ENCODE measurements at places on chromosomes 1 and 21. TPM values are rescaled to one million over a fixed set of nuclear protein-coding genes. Genes with fewer than 3 reads are reported as not detected.
A peak's percentile ranks its signal among the peaks of the same experiment; 100 is the strongest.

- DNase-seq = no peak
Measured at GRCh38 chr1:92862605-92863004, 30.8 kb downstream of the RPL5 start.

DNA sequence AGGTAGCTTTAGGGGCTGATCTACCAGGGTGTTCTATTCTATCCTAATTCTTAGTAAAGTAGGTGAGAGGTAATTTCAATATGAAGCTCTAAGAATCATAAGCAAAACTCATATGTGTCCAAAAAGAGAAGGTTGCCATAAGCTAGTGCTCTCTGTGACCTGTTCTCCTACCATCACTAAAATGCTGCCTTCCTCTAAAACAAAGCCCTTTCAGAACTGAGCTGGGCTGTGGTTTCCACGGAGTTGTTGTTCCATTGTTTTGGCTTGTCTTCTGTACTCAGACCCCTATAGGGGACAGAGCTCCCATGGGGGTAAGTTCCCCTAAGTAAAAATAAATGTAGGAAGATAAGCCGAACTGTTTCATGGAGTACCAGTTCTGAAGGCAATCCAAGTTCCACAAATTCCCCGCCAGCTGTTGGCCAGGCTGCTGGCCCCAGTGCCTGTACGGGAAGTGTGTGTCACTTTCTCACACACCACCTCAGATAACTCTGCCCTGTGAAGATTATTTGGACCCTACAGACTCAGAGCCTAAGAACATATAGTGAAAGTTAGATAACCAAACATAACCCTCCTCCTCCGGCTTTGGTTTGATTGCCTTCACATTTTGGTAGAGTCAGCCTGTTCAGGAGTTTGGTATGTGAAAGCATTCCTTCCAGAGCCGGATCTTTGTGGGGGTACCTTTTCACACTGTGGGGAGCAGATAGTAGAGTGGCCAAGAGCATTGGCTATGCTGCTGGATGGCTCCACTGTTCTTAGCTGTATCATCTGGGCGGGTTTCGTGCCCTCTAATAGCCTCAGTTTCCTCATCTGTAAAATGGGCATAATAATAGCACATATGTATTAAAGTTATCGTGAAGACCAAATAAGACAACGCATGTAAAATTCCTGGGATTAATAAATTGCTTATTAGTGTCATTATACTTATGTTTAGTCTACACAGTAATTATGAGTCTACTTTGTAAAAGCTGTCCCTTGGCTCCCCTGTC lies 10.8 kb downstream of the DPT start:
- no peak for DNase-seq

DNA sequence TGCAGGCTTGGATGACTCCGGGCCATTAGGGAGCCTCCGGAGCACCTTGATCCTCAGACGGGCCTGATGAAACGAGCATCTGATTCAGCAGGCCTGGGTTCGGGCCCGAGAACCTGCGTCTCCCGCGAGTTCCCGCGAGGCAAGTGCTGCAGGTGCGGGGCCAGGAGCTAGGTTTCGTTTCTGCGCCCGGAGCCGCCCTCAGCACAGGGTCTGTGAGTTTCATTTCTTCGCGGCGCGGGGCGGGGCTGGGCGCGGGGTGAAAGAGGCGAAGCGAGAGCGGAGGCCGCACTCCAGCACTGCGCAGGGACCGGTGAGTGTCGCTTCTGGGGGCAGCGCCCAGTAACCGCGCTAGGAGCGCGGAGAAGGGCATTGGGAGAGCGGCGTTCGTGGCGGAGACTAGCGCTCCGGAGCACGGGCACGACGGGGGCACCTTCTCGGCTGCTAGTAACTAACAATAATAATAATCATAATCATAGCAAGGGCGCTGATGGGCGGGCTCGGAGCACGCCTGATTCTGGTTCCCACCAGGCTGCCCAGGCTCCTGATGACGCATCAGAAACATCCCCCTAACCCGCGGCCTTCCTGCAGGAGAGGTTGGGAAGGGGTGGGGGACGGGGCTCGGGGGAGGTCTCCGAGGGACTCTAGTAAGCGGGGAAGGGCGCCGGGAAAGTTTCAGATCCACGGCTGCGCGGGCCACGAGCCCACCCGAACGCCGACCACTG lies at the start of gene MX1:
Gene MX1 (plus strand): TSS at position 286 of the 722 bp plus-strand sequence. CDS start 5,832 bp downstream, outside the sequence.
- DNase-seq = peak; percentile 84

- DNase-seq = no peak
Measured at GRCh38 chr1:150003801-150004200, 6.7 kb downstream of the OTUD7B start.

DNA sequence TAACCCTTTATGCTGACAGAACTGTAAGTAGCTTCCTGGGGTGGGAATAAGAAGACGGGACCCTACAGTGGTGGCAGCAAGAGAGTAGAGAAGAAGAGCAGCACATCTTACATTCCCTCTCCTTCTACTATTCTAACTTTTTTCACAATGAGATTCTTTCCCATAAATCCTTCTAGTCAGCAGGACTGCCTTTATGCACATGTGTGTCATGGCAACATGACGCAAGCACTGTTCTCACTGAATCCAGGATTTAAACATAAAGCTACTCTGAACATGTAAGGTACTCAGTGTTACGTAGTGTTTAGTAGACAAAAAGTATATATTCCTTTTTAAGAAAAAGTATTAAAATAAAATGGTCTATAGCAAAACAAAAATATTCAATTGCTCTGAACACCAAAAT lies 309.7 kb upstream of the LYPLAL1 start:
- DNase-seq = no peak

DNA sequence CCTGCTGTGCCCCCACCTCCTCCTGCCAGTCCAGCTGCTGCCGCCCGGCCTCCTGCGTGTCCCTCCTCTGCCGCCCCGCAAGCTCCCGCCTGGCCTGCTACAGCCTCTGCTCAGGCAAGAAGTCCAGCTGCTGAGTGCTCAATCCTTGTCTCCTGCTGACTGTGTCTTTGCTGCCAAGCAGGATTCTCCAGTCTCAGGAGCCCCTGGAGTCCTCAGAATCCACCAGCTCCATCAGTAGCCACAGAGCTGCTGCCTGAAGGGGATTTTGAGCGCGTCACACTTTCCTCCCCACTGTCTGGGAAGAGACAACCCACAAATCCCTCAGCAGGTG lies 973 bp downstream of the KRTAP10-11 start:
- no peak for DNase-seq

- no peak for DNase-seq
Measured at GRCh38 chr1:94656967-94657366, 115.4 kb upstream of the F3 start.

DNA sequence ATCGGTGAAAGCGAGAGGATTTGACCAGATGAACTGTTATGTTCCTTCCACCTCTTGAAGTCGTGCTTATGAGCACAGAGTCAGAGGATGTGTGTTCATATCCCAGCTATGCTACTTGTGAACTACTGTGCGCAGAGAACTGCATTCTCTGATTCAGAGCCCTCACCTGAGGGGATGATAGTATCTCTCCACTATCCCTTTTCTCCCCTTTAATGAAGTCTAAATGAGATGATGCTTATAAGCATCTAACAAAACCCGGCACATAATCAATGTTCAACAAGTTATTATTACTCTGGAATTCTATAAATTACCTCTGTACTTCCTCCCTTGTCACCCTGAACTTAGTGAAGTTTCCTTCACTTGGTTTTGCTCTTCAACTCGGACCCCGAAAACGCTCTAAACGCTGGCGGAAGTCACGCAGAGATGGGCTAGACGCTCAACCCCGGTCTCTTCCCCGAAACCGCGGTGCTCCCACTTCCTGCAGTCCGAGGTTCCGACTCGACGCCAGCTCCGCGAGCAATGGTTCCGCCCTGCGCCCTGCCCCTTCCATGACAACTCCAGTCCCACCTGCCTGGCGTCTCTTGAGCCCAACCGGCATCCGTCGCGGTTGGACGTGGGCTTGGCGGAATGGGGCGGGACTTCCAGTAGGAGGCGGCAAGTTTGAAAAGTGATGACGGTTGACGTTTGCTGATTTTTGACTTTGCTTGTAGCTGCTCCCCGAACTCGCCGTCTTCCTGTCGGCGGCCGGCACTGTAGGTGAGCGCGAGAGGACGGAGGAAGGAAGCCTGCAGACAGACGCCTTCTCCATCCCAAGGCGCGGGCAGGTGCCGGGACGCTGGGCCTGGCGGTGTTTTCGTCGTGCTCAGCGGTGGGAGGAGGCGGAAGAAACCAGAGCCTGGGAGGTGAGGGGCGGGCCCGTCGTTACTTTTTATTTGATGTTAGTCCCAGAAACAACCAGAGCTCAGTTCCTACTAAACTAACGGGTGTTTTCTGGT lies at the start of gene NUF2:
Gene NUF2 (plus strand): TSS at position 644 of the 995 bp plus-strand sequence. CDS start 4,098 bp downstream, outside the sequence.
- peak; percentile 97 for DNase-seq

DNA sequence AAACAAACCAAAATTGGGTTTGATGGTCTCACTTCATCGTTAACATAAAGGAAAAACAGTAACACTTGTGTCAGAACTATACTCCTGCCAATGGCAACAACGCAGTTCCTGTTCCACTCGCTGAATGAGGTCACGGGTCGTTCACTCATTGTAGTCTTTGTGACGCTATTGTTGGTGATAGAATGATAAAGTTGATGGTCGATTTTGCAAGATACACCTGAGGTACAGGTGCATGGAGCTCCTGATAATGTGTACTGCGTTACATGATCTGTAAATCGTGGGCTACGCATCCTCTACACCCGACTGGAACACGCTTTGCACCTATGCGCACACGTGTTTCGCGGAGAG lies 391 bp upstream of the CENPS start:
- no peak for DNase-seq

DNA sequence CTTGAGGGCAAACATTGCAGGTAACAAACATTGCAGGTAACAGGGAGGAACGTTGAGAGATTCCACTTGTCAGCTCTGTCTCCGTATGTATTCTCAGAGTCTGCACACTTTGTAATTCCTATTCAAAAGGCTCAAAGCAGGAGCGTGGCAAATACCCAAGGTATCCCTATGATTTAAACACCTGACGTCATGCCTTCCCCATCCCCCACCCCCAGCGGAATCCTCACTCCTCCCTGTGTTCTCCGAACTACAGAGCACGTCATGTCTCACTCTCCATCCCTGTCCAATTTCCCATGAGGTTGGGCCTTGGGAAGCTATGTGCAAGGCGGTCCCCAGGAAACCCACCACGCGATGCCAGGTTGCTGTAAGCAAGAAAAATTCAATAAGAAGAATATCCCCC lies 2.8 kb upstream of the LRRC38 start:
- no peak for DNase-seq

- peak; percentile 34 for DNase-seq
Measured at GRCh38 chr1:9882296-9882944, 27.6 kb downstream of the CTNNBIP1 start.

- DNase-seq = no peak
Measured at GRCh38 chr21:42153746-42154145, 65.2 kb upstream of the ABCG1 start.

GRCh38 chr1:163231385-163231784 lies 28.7 kb upstream of the RGS5 start:
- no peak for DNase-seq

DNA sequence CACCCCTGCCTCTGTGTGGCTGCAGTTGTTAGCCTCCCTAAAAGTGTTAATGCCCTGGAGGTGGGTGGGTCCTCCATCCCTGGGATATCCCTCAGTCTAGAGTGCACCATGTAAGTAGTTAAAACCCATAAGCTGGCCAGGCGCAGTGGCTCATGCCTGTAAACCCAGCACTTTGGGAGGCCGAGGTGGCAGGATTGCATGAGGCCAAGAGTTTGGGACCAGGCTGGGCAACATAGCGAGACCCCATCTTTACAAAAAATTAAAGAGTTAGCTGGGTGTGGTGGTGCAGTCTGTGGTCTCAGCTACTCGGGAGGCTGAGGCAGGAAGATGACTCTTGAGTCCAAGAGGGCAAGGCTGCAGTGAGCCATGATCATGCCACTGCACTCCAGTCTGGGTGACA lies 10.3 kb downstream of the MYOC start:
- no peak for DNase-seq

- no peak for DNase-seq
Measured at GRCh38 chr1:89206373-89206772, 7.6 kb upstream of the GBP4 start.

GRCh38 chr1:13667691-13668090 lies 32.3 kb upstream of the PRDM2 start:
- no peak for DNase-seq

GRCh38 chr1:197469620-197470210 lies 201.7 kb downstream of the CRB1 start:
- no peak for DNase-seq

GRCh38 chr1:2821966-2822620 lies 20.6 kb upstream of the TTC34 start:
- peak; percentile 45 for DNase-seq

- DNase-seq = no peak
Measured at GRCh38 chr1:197140121-197140520, 6.3 kb downstream of the ASPM start.

- no peak for DNase-seq
Measured at GRCh38 chr1:230573658-230574057, 68.6 kb upstream of the COG2 start.

DNA sequence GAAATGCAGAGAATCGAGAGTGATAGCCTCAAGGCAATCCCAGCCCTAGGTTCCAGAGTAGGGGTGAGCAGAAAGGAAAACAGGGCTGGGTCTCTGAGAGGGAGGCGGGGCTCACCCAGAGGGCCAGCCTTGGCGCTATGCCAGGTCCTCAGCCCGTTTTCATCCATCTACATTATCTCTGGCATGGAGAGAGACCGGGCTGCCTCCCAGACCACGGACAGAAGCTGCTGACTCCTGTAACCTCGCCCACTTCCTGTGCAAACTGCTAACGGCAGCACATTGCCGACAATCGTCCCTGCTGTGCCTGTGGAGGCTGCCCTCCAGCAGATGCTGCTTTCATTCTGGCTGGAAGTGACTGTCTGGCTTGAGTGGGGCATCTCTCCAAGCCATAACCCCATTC lies 569.1 kb downstream of the NPHP4 start:
- DNase-seq = no peak

The OR2T11 gene
- total RNA-seq = not detected

The OR1C1 gene
- not detected for total RNA-seq

The INAVA gene
- 23.7 TPM for total RNA-seq

The SORT1 gene
- total RNA-seq = 165 TPM

The DMBX1 gene
- not detected for total RNA-seq

The GCSAML gene
- total RNA-seq = 0.32 TPM

The OR2T35 gene
- total RNA-seq = not detected

The CHIT1 gene
- 3.0 TPM for total RNA-seq

The LEMD1 gene
- 2.1 TPM for total RNA-seq

The ITGB3BP gene
- 19.0 TPM for total RNA-seq

The GBP6 gene
- total RNA-seq = 1.3 TPM
